ENCODE measurements at places on chromosomes 2 and 18.

GRCh38 chr2:105845976-105846375, 101.3 kb downstream of the NCK2 start:
- DNase-seq: no peak

GRCh38 chr2:178702361-178702760, 104.9 kb downstream of the TTN start:
- DNase-seq: no peak

DNA sequence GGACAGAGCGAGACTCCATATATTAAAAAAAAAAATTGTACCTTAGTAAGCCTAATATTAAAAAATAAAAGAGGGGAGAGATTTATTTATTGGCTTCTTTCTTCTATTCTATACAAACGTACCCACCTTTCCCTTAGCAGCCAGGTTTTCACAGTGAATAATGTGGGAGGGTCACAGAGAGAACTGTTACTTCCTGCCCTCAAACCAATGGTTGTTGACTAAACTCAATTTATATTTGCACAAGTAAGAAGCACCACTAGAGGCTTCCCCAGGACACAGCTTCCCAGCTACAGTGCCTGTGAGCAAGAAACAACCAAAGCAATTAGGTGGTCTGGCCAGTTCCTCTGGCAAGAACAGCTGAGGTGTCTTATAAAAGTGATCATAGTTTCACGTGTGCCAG, 28.9 kb upstream of the GALR1 start:
- DNase-seq: no peak

DNA sequence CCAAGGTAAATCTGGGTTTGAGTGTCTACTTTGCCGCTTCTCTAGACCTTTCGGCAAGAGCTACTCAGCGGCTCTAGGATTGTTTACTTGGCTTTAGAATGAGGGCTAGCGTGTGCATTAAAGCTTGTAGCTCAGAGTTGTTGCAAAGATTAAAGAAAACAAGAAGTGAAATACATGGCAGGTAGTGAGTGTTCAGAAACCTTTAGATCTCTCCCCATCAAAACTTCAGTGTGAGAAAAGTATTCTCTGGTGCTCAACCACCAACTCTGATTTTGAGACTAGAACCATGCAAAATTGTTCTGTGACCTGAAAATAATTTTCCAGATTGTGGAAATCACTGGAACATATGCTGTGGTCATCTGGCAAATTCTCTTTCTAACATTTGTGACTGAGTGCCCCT, 512.0 kb downstream of the CMPK2 start:
- no peak for DNase-seq

DNA sequence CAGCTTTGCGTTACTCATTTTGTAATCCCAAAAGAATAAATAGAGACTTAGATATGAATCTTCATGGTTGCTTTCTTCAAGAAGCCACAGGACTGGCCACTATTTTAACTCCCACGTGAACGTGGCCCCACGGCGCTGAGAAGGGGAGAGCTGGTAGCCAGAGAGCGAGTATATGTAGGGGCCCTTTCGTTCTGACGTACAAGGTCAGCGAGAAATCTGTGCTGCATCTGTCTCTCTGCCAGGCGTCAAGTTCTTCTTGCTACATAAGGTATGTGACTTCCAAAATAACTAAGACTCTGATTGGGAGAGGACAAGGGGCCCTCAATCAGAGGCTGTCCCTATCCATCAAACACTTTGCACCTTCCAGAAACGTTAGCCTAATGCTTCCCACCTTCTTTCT, 149.2 kb downstream of the PLEKHA3 start:
- no peak for DNase-seq

GRCh38 chr18:1527805-1528204, 623.1 kb downstream of the ADCYAP1 start:
- no peak for DNase-seq

DNA sequence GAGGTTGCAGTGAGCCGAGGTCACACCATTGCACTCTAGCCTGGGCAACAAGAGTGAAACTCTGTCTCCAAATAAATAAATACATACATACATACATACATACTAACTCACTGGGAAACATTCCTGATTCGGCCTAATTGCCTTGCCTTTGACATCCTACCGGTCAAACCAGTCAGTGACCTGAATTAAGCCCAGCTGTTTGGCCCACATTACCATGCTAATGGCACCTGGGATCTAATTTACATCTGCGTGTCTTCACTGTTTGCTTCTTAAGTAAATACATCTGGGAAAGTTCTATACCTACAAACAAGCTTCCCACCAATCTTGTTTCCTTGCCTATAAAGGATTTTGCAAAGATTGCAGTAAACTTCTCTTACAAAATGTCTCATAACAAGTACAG, 230.2 kb upstream of the ZC3H15 start:
- no peak for DNase-seq

GRCh38 chr2:147214914-147215313, 629.9 kb upstream of the ACVR2A start:
- DNase-seq: peak; percentile 6

- DNase-seq: no peak
These were observed 603.2 kb upstream of the ID2 start for GRCh38 chr2:8078705-8079104.

DNA sequence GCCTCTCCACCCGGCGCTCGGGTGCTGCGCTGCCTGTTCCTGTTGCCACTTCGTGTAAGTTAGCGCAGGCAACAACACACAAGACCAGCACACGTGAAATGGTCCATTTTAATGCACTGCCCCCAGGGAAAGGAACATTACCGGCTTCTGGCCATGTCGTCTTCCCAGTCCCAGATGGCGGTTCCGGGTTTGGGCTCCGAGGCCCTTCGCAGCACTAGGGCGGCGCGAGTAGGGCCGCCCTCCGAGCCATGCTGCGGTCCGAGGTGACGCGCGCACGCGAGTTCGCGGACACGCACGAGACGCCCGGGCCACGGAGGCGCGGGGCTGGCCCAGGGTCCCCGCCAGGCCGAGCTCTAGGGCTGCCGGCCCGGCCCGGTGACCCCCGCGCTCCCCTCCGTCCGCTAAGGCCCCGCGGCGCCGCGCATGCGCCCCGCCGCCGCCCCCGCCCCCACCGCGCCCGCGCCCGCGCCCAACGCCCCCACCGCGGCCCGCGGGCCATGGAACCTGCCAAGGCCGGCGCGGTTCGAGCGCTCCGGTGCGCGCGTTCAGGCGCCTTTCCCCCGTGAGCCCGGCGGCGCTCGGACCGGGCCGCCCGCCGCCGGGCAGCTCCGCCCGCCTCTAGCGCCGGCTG, 367 bp upstream of the ZNF236 start:
- DNase-seq: peak; percentile 42

- DNase-seq: no peak
These were observed 179.7 kb downstream of the GBX2 start for GRCh38 chr2:235988271-235989015.

DNA sequence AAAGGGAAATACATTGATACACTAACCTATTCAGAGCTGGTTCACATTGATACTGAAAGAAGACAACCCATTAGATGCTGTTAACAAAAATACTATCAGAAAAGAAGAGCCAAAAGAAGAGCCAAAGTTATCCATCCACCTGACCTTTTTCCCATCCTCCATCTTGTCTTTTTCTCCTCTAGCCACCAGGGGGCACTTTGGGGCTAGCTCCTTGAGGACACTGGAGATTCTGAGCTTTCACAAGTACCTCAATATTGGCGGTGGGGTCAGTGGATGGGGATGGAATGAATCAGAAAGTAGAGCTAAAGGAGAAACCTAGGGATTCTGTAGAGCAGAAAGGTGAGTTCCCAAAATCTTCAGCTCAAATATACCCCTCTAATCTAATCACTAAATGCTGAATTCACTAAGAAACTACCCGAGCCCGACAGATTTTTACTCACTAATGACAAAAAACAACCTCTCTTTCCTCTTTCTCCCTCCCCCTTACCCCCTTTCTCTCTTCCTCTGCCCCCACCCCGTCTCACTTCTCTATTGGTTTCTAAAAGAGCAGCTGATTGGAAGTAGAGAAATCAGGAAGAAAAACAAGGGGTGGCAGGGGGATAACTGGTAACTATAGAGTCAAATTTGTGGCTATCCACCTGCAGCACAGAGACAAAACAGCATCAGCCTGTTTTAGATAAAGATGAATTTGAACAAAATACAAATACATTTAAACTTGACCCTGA, 203.3 kb downstream of the TCF4 start:
- DNase-seq: peak; percentile 49

GRCh38 chr18:13471198-13471845, 252.8 kb downstream of the LDLRAD4 start:
- no peak for DNase-seq

GRCh38 chr18:47689371-47689770, 241.1 kb downstream of the SMAD2 start:
- no peak for DNase-seq

- DNase-seq: no peak
These were observed 961.6 kb upstream of the CHAC2 start for GRCh38 chr2:52805901-52806410.

DNA sequence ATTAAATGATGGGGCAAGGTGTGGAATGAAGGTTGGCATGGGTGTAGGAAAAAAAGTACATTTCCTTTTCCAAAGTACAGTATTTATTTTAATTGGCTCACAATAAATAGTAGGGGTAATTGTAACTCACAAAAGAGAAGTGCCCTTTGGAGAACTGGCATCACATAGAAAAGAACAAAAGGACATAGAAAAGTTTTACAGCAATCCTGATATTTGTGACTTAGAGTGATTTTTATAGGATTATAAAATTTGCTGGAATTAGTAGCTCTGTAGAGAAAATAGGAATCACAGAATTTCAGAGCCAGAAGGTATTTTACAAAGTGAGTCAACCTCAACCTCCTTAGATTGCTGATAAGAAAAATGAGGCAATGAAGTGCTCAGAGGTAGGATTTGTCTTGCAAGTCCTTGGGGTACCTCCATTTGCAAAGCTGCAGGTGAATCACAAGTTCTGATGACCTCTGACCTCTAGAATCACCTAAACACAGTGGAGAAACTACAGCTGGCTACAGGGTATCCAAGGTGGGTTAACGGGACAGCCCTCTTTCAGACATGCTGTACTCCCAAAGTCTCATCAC, 133.6 kb downstream of the SOCS6 start:
- no peak for DNase-seq

- DNase-seq: peak; percentile 78
These were observed 228.7 kb downstream of the PIK3C3 start for GRCh38 chr18:42183746-42184145.

DNA sequence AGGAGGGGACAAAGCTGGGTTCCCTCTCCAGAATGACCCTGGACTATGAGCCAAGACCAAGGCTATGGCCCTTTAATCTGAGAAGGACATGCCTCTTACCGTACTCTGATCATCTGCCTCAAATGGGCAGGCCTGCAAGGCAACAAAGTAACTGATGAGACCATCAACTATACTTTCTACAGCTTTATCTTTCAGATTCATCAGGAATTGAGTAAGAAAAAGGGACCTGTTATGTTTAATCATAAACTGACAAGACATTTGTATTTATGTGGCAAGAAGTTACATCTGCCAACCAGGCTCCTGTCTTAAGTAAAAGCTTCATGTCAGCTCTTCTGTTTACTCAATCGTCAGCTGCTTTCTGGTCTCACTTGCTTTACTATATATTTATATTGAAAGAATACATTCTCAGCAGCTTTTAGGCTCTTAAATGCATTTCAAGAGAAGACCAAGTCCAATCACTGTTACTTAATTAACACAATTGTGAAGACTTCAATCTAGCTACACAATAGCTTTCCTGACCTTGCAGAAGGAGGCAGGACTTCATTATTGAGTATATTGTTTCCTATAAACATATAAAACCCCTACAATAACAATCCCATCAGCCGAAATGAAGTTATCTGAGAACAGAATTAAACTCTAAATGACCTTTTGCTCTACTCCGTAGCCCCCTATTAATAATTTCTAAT, 163.8 kb downstream of the ETAA1 start:
- DNase-seq: peak; percentile 40

- DNase-seq: no peak
These were observed 522.3 kb downstream of the SOX11 start for GRCh38 chr2:6214471-6214870.

DNA sequence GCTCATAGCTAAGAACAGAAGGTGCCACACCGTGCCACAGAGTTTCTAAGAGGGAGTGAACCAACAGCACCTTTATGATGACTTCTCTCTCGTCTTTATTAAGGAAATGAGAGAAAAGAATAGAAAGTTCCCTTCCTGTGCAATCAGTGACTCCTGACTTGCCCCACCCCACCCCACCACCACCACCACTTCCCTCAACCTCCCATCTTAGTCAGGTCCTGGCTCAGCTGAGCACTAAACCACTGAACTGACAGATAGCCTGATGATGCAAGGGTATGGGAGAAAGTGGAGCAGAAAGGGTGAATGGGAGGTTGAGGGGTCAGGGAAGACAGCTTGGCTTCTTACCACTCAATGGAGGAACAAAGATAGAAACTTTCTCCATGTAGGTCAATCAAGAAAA, 75.2 kb upstream of the RMDN2 start:
- DNase-seq: peak; percentile 20

GRCh38 chr18:9348079-9348671, 13.6 kb downstream of the TWSG1 start:
- peak; percentile 55 for DNase-seq

DNA sequence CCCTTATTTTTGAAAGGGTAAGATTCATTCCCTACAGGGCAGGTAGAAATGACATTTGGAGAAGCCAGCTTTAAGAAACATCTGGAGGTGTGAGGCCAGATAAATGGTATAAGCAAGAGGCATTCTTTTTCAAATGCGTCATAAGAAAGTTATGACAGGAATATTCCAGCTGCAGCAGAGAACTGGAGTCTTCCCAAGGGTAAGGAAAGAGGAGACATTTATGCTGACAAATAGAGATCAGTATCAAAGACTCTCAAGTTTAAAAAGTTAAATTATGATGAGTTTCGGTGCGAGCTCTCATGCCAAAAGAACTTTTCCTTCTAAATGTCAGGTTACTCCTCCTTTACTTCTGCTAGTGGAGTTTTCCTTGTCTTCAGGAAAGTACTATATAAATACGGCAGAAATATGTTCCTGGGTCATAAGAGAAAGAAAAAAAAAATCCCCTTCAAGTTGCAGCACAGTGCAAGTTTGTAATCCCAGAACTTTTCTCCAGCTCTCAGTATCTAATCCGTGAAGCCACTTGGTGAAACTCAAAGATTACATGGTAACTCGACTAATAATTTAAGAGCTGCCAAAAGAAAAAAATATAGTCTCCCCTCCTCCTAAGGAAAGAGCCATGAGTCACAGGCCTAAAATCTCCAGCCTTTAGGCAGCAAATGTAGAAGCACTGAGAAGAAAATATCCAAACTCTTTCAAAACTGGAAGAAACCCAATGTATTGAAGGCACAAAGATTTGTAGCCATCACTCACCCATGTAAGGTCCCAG, 428.1 kb downstream of the MEIS1 start:
- peak; percentile 82 for DNase-seq

- DNase-seq: no peak
These were observed 307.8 kb upstream of the CELF4 start for GRCh38 chr18:37873416-37873815.

DNA sequence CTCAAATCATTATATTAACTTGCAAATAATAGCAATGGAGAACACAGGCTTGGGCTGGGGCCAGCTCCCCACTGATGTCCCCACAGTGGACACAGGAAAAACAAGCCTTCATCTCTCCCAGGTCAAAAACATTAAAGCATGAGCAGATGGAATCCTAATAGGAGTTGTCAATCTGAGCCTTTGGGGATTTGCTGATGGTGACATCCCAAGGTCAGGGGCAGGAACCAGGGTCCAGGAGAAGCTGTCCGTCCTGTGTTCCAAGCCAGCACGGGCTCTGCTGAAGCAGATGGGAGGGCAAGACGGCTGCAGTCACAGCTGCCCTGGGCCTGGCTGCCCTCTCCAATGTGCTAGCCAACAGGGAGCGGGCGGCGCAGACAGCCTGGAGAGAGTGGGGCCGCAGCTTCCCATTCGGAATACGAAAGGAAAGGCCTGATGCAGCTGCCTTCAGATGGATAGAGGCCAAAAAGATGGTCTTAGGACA, 135.5 kb downstream of the NDUFA10 start:
- DNase-seq: no peak

- no peak for DNase-seq
These were observed 25.3 kb downstream of the PREPL start for GRCh38 chr2:44335806-44336538.
